BJ (cell line): ENCODE measurements at places on chromosomes 4 and X.

- DNase-seq, result no peak
Observed at GRCh38 chr4:4405358-4405962, 18.6 kb downstream of the NSG1 start.

- no peak for DNase-seq
Observed at GRCh38 chr4:608236-608635, 17.1 kb upstream of the PDE6B start.

DNA sequence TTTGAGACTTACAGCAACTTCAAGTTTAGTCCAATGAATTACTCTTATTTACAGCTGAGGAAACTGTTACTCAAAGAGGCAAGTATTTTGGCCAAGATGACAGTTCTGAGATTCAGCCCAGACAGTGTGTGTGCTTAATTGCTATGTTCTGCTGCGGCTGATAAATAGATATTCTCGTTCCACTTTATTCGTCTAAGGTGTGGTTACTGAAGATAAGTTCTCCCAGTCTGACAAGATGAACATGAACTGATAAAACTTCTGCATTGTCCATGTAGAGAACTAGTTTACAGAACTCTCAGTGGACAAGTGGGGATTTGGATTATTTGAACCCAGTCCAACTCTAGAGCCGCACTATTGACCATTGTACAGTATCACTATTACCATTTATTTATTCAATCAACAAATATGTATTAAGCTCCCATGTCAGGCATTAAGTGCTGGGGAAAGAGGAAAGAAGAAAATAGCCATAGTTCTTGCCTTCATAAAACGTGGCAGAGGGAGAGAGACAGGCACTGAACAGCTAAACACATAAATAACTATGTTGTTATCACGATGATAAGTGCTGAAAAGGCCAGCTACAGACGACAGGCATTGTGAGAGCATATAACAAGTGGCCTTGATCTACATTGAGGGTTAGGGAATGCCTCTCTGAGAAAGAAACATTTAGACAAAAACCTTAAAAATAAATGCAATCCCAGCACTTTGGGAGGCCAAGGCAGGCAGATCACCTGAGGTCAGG lies 4.0 kb upstream of the DHX15 start:
- no peak for DNase-seq

DNA sequence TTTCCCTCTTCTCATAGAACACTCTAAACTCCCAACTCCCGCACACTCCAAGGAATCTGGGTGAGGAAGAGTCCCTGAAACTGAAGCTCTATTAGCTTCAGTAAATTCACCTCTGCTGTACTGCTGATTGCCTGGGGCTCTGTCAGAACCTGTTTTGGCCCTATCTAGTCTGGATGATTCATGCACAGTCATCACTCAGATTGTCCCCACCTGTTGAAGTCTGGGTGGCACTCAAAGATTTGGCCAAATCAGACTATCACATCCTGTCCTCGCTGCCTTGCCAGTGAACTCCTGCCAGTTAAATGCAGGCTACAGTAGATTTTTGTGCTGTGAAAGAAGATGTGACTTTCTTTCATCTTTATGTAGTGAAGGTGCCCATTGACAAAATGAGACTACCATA lies 63.5 kb upstream of the EMCN start:
- no peak for DNase-seq

DNA sequence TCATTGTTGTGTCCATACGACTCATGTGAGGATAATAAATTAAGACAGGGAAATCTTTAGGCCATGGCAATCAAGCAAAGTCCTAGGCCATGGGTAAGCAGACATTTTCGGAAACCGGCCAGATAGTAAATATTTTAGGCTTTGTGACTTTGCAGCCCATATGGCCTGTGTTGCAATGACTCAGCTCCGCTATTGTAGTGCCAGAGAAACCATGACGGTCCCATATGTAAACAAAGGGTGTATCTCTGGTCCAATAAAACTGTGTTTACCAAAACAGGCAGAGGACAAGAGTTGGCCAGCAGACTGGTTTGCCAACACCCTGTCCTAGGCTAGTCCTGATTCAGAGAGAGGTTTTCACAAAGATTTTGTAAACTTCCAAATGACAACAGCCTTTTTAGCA lies 5.0 kb downstream of the FAM114A1 start:
- DNase-seq, result peak; percentile 85

- DNase-seq, result no peak
Observed at GRCh38 chr4:75505630-75506029, 8.6 kb downstream of the RCHY1 start.

GRCh38 chr4:8817813-8818062 lies 53.9 kb downstream of the HMX1 start:
- DNase-seq, result no peak

GRCh38 chr4:186918466-186918865 lies 194.8 kb upstream of the FAT1 start:
- no peak for DNase-seq
